ENCODE measurements at places on chromosomes 1 and 21.

- no peak for DNase-seq
These were observed 47.5 kb downstream of the SYDE2 start for GRCh38 chr1:85153149-85153891.

DNA sequence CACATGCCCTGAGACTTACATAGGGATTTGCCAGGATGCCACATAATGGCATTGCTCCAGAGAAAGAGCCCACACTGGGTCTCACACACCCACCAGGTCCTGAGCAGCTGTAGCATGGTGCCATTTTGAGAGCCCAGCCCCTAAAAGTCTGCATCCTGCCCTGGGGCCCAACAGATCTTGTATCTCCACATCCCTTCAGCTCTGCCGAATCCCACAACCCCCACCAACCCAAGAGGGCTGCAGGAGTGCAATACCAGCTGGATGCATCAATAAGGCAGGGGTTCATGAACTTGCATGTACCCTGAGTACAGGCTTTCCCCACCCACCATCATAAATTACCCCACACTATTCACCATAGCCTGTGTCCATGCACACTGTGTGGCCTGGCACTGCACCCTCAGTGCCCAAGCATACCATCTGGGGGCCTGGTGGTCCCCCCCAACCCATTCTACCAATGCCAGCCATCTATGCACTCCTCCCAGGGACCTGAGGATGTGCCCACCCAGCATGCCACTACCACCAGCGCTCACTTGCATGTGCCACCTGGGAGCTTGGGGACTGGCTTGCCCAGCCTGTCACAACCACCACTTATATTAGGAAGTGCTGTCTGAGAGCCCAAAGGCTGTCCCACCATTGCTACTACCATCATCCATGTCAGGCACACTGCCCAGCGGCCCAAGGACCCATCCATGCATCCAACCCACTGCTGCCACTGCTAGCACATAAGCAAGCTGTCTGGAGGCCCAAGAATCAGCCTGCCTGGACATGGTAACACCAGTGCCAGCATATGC is 4.1 kb upstream of the KRTAP12-2 start:
- DNase-seq = no peak

DNA sequence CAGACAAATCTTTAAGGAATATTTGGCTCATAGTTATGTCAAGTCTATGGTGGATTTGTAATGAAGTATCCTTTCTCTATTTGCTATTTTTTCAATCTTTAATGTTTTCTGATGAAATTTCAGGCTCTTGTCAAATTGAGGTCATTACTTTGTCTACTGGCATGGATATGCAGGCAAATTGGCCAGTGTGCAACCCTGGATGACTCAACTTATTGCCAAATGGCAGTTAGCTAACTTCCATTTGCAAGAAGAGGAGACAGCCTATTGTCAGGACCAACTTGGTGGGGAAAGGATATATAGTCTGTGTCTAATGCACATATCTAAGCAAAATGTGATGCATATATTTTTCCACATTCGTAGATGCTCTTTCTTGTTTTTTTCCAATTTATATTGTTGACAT is 530.5 kb downstream of the PTBP2 start:
- peak; percentile 86 for DNase-seq

- no peak for DNase-seq
These were observed 4.4 kb downstream of the SSBP3 start for GRCh38 chr1:54401799-54402198.

GRCh38 chr21:45551316-45551715 is 9.1 kb upstream of the SLC19A1 start:
- peak; percentile 87 for DNase-seq

DNA sequence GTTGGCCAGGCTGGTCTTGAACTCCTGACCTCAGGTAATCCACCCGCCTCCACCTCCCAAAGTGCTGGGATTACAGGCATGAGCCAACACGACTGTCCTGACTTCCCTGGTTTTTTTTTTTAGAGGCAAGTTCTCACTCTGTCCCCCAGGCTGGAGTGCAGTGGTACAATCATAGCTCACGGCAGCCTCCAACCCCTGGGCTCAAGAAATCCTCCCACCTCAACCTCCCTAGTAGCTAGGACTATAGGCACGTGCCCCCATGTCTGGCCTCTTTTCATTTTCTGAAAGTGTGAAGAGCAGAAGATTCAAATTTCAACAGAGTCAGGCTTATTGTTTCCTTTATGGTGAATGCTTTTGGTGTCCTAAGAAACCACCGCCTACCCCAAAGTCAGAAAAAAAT is 21.7 kb upstream of the SOX13 start:
- DNase-seq = no peak

- DNase-seq = peak; percentile 86
These were observed at the start of gene SLAMF7 for GRCh38 chr1:160739098-160739511. SLAMF7 (plus strand) TSS chr1:160739247; CDS start chr1:160739302, 55 bp downstream.

GRCh38 chr1:113201560-113201959 is 128.6 kb downstream of the LRIG2 start:
- peak; percentile 36 for DNase-seq

DNA sequence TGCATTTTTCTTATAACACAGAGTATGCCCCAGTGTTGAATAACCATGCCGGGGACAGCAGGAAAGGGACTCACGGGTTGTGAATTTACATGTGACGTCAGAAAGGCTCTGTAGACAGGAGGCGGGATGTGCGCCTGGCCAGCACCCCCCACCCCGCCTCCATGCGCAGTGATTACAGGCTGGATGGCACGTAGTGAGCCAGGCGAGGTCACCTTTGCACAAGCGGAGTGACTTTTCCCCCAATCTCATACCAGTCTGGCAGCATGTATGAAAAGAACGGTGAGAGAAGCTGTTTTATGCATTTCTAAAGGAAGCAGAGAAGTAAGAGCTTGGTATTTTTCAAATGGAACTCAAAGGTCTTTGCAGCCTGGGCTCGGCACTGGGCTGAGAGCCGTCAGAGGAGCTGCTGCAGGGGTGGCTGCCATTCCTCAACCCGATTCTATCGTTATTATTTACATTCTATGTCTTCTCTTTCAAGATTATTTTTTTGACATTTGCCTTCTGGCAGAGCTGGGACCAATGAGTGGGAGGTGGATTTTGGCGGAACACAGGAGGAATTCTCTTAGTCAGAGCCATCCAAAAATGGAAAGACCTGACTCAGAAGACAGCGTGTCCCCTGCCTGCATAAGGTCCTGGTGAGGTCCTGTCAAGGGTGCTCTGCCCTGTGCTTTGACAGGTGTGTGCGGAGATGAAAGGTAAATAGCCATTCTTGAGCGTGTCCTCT is 115.6 kb upstream of the SLC45A1 start:
- DNase-seq = peak; percentile 84

DNA sequence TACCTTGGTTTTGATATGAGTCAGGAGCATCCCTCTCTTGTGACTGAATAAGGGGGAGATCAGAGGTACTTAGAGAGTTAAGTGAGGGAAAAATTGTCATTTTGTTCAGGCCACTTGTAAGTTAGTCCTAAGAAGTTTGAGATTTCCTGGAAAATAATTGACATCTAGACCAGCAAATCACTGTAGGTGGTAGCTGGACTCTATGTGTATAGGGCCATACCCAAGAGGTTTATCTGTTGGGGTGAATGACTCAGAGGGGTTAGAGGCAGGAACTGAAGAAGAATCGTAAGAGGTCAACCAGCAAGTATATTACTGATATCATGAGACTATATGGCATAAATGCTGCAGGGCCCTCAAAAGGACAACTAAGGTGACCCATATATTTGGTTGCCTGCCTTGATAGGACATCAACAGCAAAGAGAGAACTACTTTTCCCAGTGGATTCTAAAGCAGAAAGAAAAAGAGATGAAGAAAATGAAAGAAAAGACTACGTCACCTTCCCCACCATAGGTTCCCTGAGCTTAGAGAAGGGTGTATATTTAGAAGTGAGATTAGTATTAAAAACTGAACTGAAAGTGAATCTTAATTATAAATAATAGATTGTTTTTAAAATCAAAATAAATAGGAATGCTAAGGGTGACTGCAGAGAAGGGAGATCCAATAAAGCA is 8.0 kb upstream of the RNPC3 start:
- DNase-seq = peak; percentile 57

- DNase-seq = no peak
These were observed 93.8 kb upstream of the COL6A1 start for GRCh38 chr21:45887788-45888187.

- peak; percentile 66 for DNase-seq
These were observed 14.4 kb downstream of the ABCG1 start for GRCh38 chr21:42233067-42233961.

DNA sequence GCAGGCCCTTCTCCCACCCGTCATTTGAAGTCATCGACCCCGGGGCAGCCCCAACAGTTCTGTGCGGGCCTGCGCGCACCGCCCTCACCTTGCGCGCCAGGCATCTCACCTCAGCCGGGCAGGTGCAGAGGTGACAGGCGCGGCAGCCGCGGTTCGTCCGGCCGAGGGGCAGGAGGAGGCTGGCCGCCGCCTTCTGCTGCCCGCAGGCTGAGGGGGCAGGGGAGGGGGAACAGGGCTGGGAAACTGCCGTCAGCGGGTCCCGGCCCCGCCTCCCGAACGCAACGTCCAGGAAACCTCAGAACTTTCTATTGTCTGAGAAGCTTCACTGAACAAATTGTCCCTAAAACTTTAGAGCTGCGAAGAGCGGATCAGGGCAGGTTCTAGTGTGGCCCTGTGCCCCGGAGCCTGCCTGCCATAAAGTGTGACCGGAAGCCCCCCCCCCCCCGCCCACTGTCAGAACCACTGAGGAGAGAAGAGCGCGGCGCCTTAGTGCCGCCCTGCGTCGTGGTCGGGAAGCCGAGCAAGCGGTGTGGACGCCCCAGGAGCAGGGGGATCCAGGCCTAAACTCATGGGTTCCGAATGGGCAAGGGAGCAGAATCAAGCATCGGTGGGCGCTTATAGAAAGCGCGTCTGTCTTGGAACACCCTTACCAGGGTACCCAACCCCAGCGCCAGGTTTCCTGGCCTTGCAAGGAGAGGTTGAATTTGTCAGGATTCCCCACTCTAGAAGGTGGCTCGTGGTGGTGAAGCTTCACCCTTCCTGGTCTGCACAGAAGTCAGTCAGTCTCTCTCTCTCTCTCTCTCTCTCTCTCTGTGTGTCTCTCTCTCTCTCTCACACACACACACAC is 13.3 kb upstream of the TBX15 start:
- DNase-seq = peak; percentile 22

DNA sequence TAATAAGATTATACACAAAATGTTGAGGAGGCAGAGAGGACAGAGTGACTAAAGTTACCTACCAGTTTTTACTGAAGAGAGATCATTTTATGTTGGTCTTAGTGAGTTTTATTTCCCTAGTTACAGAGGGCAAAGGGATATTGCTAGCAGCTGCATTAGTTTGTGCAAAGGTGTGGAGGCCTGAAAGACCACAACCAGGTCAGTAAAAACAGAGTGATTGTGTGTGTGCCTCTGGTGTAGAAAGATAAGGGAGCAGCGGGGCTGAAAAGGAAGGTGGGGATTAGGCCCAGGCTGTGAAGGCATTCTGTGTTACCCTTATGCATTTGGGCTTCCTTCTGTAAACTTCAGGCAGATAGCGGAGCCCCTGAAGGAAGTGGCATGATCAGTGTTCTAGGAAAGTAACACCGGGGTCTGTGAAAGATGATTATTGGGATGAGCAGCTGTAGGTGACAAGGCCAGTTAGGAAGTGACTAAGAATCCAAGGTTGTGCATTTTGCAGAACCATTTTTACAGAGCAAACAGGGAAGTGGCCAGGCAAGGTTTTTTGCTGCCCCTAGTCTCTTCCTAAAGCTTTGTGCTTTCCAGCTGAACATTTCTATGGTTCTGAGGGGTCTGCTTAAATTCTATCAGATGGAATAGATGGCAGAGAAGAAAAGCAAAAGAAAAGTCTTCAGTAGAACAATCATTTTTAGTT is 3.7 kb downstream of the GADD45A start:
- peak; percentile 69 for DNase-seq

DNA sequence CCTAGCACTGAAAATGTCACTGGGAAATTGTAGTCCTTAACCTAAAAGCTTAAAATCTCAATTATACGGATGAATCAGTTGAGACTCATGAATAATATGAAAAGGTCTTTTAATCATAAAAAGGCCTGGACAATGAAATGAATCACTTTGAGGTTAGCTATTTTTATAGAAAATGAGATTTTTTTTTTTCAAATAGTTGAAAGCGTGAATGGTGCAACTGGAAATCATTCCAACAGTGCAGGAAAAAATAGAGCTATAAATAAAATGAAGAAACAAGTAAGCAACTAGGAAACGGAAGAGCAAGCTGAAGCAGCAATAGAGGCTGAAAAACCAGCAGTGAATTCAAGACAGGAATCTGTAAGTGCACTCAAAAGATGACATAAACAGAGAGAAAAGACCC is 142.9 kb downstream of the BACH1 start:
- DNase-seq = no peak

- no peak for DNase-seq
These were observed 94.3 kb upstream of the MPC2 start for GRCh38 chr1:168031198-168031597.

GRCh38 chr1:28830814-28831213 is 18.8 kb downstream of the OPRD1 start:
- DNase-seq = no peak

DNA sequence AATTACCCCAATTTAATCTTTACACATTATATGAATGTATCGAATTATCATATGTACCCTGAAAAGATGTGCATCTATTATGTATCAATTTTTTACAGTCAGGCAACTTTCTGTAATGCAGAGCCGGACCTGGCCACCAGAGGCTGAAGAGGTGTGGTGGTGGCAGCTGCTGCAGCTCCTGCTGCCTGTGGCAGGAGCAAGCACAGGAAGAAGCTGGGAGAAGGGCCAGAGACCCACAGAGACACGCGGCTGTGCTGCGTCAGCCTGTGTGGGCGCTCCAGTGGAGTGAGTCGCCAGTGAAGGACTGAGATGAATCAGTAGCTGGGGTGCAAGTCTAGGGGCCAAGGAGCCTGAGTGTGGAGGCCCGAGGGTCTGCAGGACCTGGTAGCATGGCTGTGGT is 74.3 kb upstream of the COG2 start:
- peak; percentile 77 for DNase-seq

GRCh38 chr1:156480411-156481192 is 20.0 kb downstream of the MEF2D start:
- DNase-seq = no peak

- DNase-seq = peak; percentile 34
These were observed 472.3 kb upstream of the VAMP3 start for GRCh38 chr1:7298749-7299151.

GRCh38 chr1:48450505-48450904 is 21.5 kb downstream of the SPATA6 start:
- no peak for DNase-seq

DNA sequence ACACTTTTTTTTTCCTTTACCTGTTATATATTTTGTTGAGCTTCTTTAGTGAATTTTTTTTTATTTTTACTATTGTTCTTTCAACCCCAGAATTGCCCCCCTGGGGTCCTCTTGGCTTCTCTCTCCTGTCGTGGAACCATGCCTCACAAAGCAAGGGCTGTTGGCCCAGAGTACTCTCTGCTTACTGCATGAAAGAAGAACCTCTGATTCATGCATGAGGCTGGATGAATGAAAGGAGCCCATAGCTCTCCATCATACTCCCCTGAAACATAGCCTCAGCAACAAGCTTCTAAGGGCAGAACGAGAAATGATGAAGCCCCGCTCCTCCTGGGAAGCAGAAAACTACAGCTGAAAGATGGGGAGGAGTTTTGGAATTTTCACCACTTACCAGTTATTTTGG is 1441.0 kb downstream of the BRINP3 start:
- DNase-seq = no peak

Measured in bronchial epithelial cell (primary cell).